ENCODE measurements at places on chromosomes 2 and 18.

DNA sequence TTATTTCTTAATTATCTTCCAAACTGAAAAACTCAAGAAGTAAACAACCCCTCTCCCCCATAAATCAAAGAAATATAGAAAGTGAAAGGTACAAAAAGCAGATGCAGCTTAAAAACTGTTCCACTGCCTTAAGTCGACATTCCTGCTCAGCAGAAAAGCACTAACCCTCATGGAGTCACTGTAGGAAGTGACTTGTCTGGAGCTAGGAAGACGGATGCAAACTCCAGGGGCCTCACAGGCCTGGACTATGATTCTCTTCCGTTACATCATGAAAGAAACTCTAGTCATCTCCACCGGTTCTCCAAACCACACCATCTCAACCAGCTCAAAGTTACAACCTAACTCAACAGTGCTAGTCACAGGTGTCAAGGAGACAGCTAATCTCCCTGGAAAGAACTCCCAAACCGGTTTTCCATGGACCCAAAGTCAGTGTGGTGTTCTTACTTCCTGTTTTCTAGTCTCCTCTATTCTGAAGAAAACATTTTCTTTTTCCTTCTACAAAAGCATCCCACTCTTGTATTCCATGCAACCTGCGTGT, 128.4 kb downstream of the PIEZO2 start:
- DNase-seq, result no peak

GRCh38 chr2:10564876-10565445, 116.8 kb upstream of the ODC1 start:
- no peak for DNase-seq

GRCh38 chr2:88855620-88856408, 164.3 kb downstream of the RPIA start:
- DNase-seq, result no peak

DNA sequence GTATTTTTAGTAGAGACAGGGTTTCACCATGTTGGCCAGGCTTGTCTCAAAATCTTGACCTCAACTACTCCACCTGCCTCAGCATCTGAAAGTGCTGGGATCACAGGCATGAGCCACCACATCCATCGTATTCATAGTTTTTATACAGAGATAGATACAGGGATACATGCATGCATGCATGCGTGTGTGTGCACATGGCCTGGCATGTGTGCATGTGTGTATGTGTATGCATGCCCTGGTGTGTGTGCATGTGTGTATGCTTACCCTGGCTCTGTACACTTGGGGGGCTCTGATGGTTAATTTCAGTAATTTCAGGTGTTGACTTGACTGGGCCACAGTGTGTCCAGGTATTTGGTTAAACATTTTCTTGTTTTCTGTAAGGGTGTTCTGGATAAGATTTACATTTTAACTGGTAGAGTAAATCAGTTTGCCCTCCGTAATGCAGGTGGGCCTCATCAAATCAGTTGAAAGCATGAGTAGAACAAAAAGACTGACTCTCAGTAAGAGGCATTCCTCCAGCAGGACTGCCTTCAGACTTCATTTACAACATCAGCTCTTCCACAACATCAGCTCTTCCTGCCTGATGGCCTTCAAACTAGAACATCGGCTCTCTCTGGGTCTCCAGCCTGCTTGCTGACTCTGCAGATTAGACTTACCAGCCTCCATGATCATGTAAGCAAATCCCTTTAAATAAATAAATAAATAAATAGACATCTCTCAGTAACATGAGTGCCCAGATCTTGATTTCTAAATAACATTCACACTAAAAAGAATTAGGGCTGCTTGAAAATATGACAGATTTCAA, 30.8 kb downstream of the SESTD1 start:
- no peak for DNase-seq

DNA sequence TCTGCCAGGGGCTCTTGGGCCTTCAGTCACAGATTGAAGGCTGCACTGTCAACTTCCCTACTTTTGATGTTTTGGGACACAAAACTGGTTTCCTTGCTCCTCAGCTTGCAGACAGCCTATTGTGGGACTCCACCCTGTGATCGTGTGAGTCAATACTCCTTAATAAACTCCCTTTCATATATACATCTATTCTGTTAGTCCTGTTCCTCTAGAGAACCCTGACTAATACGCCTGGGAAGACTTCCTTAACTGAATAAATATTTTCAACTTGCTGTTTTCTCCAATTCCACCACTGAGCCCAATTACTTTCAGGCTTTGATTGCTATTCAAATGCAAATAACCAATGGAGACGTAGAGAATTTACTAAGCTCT, 61.4 kb upstream of the CCDC195 start:
- DNase-seq, result no peak

GRCh38 chr2:217610401-217610814, 392.4 kb downstream of the TNS1 start:
- no peak for DNase-seq

GRCh38 chr2:12296915-12297314, 419.8 kb upstream of the TRIB2 start:
- DNase-seq, result no peak

DNA sequence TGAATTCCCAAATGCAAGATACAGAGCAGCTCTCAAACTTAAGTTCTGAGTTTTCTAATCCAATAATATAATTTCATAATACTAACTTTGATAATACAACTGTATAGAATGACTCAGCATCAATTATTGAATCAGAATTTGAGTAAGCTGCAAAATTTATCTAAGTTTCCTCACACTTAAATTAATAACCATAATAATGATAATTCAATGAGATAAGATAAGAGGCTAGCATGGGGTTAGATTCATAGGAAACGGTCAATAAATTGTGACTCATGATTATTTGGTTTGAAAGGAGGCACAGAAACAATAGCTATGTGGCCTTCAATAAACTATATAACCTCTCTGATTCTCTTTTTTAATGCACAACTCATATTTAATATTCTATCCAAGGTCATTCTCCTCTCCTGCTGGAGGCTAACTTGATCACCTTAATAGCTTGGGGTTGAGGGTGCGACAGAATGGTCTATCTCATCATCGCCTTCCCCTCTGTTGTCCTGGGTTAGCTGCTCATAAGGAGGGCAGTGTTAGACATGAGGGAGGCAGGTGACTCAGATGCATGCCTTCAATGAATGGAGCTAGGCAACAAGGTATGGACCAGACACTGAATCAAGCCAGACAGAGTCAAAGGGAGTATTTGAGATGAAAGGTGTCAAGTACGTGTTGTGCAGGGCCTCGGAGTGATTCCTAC, 36.2 kb upstream of the BMP10 start:
- no peak for DNase-seq

DNA sequence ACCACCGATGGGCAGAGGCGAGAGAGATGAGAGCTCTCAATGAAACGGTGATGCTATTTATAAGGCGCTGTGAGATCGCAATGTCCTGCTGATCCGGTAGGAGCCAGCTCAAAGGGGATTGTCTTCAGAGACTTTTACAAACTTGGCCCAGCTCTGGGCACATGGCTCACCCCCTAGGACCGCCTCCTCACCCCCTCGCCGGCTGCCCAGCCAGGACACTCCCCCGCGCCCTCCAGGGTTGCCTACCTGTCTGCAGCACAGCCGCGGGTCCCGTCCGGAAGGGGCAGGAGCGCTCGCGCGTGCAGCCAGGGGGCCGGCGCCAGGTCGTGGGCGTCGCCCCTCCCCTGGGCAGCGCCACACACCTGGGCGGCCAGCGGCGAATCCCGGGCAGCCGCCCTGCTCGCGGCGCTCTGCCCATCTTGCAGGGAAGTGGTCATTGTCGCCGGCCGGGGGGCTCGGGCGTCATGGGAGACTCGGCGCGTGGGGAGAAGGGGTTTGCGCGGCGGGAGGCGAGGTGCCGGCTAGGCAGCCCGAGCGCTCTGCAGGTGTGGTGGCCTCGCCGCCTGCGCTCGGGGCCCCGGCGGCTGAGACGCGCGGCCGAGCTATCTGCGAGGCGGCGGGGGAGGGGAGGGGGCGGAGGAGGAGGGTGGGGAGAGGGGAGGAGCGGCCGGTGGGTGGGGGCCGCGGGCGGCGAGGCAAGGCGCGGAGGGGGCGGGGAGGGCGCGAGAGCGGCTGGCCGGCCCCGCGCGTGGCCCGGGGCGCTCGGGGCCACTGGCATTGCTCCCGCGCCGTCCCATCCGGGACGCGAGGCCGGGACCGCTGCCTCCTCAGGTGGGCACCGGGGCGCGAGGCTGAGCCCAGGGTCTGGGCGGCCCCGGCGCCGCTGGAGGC, at the start of gene GRB14:
Gene GRB14 (minus strand): TSS at position 610 of the 891 bp plus-strand sequence. CDS start 173 bp downstream, at position 437.
- no peak for DNase-seq

GRCh38 chr2:236553522-236553921, 16.1 kb upstream of the ACKR3 start:
- DNase-seq, result no peak

DNA sequence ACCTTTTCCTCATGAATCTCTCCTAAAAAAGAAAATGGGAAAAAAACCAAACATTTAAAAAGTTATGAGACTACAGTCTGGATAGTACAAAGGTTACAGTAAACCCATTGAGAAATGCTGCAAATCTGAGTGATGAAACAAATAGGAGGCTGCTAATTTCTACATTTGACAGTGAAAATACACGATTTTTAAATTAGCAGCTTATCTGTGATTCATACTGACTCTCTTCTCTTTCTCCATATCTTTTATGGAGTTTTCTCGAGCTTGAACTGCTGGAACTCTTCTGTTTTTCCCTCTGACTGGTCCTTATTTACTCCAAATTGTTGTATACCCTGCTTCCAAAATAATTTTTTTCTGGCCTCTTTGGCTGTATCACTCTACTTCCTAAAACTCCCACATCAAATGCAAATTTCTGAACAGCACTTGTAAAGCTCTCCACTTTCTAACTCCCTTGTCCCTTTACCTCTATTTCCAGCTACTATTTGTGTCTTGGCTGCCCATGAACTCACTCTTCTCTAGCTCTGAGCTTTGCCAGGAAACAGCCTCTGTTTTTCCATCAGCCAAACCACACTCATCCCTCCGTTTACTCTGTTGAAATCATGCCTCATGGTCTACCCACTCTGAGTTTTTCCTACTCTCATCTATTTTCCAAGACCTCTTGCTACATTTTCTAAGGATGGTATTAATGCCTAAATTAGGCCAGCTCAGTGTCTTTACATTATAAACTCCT, 73.7 kb downstream of the RBMS1 start:
- no peak for DNase-seq

DNA sequence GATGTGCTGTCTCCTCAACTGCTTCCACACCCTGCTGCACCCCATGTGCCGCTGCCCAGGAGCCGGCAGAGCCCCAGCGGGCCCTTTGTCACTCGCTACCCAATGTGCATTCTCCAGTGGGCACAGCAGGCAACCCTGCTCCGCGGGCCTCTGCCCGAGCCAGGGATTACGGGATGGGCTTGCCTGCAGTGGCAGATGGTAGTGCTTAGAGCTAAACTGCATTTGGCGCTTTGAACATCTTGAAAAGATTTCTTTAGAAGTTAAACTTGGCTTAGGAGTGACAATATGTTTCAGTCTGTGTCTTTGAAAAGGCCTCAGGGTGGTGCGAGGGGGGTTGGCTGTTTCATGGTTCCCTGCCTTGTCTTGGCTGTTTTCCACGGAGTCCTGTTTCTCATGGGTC, 84.0 kb upstream of the BOD1L2 start:
- DNase-seq, result no peak

DNA sequence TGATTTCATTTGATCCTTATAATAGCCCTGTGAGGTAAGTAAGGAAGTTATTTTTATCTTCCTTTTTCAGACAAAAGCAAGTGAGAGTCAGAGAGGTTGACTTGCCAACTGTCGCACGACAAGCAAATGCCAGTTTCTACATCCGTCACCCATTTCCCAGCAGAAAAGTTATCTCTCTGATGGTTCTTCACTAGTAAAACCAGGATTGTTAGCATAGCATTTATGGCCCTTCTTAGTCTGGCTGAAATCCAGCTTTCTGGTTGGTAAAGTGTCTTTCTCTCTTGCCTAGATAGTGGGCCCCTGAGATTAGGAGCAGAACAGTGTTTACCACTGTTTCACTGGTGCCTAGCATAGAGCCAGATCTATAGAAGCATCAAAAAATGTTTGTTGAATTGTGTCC, 7.1 kb upstream of the XDH start:
- no peak for DNase-seq

GRCh38 chr18:48470484-48471180, 61.4 kb upstream of the ZBTB7C start:
- DNase-seq, result no peak

DNA sequence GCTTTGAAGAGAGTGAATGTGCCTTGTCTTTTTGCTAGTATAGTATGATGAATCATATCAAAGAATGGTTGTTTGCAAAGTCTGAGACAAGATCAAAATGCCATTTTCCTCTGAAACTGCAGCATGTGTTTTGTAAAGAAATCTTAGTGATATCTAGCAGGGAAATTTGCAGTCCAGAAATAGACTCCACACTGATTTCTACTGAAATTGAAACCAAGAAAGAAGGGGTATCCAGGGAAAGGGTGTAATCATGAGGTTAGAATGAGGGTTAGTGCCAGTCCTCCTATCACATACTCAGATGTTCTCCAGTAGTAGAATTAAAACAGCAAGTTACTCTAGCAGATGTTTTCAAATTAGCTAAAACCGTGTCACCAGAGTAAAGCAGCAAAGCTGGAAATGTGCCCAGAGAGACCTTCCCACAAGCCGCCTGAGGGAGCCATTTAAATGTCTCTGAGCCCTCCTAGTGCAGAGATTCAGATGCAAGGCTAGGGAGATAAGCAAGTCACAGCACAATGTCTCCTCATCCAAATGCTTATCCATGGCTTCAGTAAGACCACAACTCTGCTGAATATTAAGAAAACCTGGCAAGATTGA, 4.9 kb downstream of the DLGAP1 start:
- no peak for DNase-seq

DNA sequence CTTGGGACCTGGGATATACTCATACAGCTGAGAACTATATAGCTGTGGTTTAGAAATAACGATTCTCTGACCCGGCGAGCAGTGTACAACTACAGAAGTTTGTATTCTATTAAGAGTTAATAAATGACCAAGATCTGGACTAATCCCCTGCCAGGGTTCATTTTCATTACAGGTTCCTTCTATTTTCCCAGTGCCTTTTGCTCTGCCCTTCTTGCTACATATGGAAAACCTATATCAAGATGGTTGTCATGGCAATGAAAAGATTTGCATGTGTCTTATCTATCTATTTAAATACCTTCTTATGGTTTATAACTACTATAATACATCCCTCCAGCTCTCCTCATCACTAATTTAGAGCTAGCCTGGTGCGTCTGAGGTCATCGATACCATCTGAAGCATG, 965.2 kb downstream of the BCL11A start:
- DNase-seq, result no peak
